Right lobe of liver (tissue), 6 donors: ENCODE measurements at places on chromosomes 2 and 18. TPM values are rescaled to one million over a fixed set of nuclear protein-coding genes. Genes with fewer than 3 reads are reported as not detected.

- DNase-seq: no peak
These were observed 8.7 kb downstream of the FAM178B start for GRCh38 chr2:96977631-96978195.

- no peak for DNase-seq
These were observed 156.2 kb upstream of the CELF4 start for GRCh38 chr18:37721544-37722522.

- peak; percentile 38 for DNase-seq
These were observed 667 bp downstream of the REEP1 start for GRCh38 chr2:86336675-86337243.

DNA sequence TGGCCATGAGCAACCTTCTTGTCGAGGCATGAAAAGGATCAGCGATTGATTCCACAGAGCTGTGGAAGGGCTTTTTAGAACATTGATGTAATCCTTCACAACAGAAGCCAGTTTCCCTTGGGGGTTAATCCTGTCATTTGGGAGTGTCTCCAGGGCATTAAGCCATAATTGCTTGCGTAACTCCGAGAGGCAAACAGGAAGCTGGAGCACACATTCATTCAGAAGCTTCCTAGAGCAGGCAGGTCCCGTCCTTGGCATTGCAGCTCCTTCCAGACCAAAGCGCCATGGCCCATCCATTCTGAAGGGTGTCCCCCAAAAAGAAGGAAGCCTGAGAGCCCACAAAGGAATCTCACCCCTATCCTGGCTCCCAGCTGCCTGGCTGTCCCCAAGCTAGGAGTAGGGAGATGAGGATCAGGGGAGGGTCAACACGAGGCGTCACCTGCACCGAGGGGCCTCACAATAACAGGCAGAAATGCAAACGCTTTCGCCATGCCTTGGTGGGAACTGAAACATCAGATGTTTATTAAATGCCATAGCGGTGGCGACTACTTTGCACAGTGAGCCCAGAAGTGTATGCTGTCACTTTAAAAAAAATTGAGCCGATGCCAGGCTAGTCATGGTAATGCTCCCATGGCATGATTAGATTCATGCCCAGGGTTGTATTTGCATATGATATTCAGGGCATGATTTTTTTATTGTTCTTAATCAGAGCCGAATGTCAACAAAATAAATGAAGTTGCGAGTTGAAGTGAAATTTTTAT, 339.4 kb downstream of the BCL11A start:
- DNase-seq: peak; percentile 70

GRCh38 chr2:109210431-109211200, 81.6 kb downstream of the SH3RF3 start:
- DNase-seq: no peak

Gene KCNE4
- 0.17 TPM for total RNA-seq

Gene FAM161A
- total RNA-seq: 1.0 TPM
